Right renal cortex interstitium (tissue), 3 donors: ENCODE measurements at places on chromosomes 7 and 10. TPM values are rescaled to one million over a fixed set of nuclear protein-coding genes. Genes with fewer than 3 reads are reported as not detected.

Gene ADARB2
- polyA plus RNA-seq = 1.4 TPM

Gene SPDYE1
- polyA plus RNA-seq = 0.62 TPM

Gene FXYD4
- polyA plus RNA-seq = not detected

Gene HMX3
- polyA plus RNA-seq = not detected

Gene GCK
- 3.4 TPM for polyA plus RNA-seq

DNA sequence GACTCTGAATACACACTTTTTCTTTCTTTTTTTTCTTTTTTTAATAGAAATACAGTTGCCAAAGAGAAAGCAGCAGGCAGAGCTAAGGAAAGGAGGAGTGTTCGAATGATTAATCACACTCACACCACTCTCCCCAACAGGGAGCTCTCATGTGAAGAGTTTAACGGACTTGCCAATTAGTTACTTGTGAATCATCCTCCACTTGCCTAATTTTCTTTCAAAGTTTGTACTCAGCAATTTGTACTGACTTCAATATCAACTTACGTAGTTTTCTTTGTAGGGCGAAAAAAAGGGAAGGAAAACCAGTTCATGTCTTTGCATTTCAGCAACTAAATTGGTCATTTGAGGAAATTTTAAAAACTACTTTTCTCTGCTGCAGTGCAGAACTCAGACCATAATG lies 109.2 kb downstream of the PIP4K2A start:
- no peak for DNase-seq

DNA sequence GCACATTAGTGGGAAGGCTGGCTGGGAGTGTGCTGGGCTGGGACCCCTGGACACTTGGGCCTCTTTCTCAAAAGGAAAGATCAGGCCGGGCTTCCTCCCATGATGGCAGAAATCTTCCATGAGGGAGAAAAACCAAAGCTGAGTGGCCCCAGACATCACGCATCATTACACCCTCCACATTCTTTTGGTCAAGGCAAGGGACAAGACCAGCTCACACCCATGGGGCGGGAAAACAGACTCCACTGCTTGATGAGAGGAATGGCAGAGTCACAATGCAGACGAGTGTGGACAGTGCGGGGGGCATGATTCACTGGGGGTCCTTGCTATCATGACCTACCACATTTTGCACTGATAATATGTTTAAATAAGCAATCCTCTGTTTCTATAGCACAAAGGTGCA lies 73.3 kb downstream of the CREB3L2 start:
- DNase-seq = no peak

GRCh38 chr7:84058311-84059076 lies 136.1 kb downstream of the SEMA3A start:
- DNase-seq = no peak

DNA sequence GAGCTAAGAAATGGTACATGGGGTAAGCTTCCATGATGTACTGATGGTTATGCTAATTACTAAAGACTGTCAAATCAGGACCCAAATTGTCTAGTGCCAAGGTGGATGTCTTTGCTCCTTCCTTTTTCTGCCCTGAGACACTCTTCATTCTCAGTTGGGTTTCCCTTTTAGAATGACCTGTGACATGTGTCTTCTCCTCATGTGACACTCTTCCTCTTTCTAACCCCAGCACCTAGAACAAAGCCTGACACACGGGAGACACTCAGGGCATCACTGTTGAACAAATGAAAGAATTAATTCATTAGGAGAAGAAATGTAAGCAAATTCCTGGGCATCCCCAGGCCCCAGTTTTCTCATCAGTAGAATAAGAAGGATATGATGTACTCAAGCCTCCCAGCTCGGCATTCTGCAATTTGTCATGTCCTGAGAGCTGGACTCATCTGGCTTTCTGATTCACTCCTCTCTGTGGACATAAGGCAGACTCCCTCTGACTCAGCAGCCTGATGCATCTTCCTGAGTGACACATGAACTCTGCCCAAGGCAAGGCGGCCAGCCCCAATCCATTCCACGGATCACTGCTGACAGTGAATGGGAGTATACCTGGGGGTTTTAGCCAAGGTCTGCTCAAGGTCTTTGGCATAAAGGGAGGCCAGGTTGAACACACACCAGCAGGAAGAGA lies 473.8 kb downstream of the KCNMA1 start:
- no peak for DNase-seq

DNA sequence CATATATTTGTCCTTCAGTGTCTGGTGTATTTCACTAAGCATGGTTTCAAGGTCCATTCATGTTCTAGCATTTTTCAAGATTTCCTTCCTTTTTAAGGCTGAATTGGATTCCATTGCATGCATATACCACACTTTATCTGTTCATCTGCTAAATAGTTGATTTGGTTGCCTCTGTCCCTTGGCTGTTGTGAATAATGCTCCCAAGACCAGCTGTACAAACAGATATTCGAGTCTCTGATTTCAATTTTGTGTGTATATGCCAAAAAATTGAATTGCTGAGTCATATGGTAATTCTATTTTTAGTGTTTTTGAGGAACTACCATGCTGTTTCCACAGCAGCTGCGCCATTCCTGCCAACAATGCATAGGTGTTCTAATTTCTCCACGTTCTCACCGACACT lies 216.4 kb downstream of the NRG3 start:
- no peak for DNase-seq

DNA sequence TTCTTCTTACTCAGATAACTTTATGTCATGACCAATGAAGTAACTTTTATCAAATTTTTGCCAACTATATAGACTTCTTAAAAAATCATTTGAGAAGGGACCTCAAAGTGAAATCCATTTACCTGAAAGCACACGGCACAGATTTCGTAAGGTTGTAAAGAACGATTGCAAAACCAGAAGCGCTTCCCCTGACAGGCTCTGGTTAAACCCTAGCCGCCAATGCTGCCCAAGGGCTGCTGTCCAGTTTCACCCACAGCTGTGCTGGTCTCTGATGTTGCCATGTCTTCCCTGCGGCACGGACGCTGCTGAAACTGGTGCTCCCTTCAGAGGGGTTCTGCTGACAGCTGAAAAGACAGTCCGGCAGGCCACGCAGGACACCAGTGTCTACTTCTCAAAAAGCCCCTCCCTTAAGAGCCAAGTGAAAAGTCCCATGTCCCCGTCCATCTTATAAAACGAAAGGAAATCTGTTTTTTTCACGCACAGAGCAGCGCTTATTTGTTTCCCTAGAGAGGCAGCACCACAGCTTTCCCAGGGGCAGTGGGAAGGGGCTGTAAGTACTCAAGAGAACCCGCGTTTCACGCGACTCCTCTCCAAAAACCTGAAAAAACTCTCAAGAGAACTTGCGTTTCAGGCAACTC lies 32.5 kb downstream of the GNA12 start:
- no peak for DNase-seq

DNA sequence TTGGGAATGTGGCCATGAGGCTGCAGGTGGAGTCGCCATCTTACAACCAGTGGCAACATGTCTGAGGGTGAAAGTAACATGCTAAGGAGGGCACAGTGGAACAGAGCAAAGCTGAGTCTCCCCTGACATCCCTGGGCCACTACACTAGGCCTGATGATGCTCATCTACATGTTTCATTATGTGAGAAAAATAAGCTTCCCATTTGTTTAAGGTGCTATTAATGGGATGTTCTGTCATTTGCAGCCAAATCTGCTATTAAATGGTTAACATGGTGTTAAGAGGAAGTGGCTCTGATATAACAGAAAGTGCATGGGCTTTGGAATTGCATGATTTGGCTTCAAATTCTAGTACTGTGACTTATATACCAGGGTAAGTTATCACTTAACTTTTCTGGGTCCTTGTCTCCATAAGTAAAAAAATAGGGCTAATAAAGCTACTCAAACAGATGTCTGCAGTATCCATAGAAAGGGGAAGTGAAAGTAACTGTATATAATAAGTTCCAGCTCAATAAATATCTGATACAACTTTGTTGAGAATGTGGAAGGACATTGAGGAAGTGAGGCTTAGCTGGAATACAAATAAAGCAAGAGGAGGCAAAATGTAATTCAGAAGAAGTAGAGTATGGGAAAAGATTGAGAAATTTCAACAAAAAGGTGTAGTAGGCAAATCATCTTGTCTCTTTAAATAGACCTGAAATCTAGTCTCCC lies 158.9 kb downstream of the RTKN2 start:
- DNase-seq = no peak

DNA sequence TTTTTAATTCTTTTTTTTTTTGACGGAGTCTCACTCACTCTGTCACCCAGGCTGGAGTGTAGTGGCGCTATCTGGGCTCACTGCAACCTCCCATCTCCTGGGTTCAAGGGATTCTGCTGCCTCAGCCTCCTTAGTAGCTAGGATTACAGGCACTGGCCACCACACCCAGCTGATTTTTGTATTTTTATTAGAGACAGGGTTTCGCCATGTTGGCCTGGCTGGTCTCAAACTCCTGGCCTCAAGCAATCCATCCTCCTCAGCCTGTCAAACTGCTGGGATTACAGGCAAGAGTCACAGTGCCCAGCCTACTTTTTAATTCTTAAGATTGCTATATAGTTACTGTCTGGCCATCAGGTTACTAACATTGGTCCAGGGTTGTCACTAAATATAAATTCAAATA lies 59.6 kb downstream of the ZNF277 start:
- DNase-seq = no peak

GRCh38 chr7:1691601-1692514 lies 21.8 kb downstream of the ELFN1 start:
- no peak for DNase-seq

DNA sequence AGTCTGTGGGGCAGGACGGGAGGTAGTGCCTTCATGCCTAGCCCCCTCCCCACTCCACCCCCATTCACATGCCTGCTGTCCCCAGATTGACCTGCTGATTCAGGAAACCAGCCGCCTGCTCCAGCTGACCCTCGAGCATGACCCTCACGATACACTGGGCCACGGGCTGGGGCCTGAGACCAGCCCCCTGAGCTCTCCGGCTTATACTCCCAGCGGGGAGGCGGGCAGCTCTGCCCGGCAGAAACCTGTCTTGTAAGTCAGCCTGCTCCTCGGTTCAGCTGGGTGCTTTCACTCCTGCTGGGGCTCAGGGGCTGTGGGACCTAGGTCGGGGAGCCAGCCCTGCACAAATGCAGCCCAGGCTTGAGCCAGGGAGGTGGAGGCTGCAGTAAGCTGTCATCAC lies 22.4 kb downstream of the LIMK1 start:
- DNase-seq = no peak

GRCh38 chr10:104081998-104082397 lies 3.7 kb downstream of the COL17A1 start:
- no peak for DNase-seq

- DNase-seq = no peak
Observed at GRCh38 chr7:127881564-127881963, 149.7 kb downstream of the LRRC4 start.
